ENCODE measurements at places on chromosomes 7 and 10. TPM values are rescaled to one million over a fixed set of nuclear protein-coding genes. Genes with fewer than 3 reads are reported as not detected.

OR9A2 gene
- not detected for total RNA-seq

BMPER gene
- 2.7 TPM for total RNA-seq

NPFFR1 gene
- total RNA-seq = not detected

CPN1 gene
- total RNA-seq = not detected

TYW1B gene
- total RNA-seq = 1.3 TPM

STAMBPL1 gene
- 1.2 TPM for total RNA-seq

LIPN gene
- not detected for total RNA-seq

PNLIPRP1 gene
- total RNA-seq = not detected

KLF14 gene
- total RNA-seq = not detected

CDK13 gene
- total RNA-seq = 68.1 TPM

STK31 gene
- 0.05 TPM for total RNA-seq

AOAH gene
- total RNA-seq = 0.64 TPM

CUBN gene
- total RNA-seq = 2.1 TPM

CDK14 gene
- total RNA-seq = 3.9 TPM

PHKG1 gene
- 0.10 TPM for total RNA-seq

SHTN1 gene
- total RNA-seq = 10.2 TPM

PFKFB3 gene
- total RNA-seq = 49.9 TPM

NCF1 gene
- not detected for total RNA-seq

MET gene
- 24.2 TPM for total RNA-seq

GPNMB gene
- 3.3 TPM for total RNA-seq

ACHE gene
- 2.0 TPM for total RNA-seq

LIPF gene
- total RNA-seq = 0.18 TPM

IKZF1 gene
- total RNA-seq = not detected

PSTK gene
- 5.0 TPM for total RNA-seq

COL17A1 gene
- total RNA-seq = 0.06 TPM

PRPS1L1 gene
- not detected for total RNA-seq

CCL24 gene
- total RNA-seq = not detected

TSPAN12 gene
- 17.6 TPM for total RNA-seq

ENTPD1 gene
- 30.3 TPM for total RNA-seq

FZD8 gene
- total RNA-seq = 42.3 TPM

RRP12 gene
- total RNA-seq = 33.0 TPM

GIMAP2 gene
- 31.6 TPM for total RNA-seq

SYT15 gene
- total RNA-seq = not detected

ANKRD30A gene
- total RNA-seq = not detected

INSYN2A gene
- 0.53 TPM for total RNA-seq

FXYD4 gene
- total RNA-seq = not detected

AFAP1L2 gene
- total RNA-seq = 3.4 TPM

CRYGN gene
- not detected for total RNA-seq

AS3MT gene
- 0.58 TPM for total RNA-seq

C10orf105 gene
- not detected for total RNA-seq

ZNF655 gene
- total RNA-seq = 11.3 TPM

PON1 gene
- total RNA-seq = not detected

FAM25C gene
- not detected for total RNA-seq

HTRA1 gene
- 210 TPM for total RNA-seq

NET1 gene
- total RNA-seq = 48.1 TPM

CUX1 gene
- total RNA-seq = 62.0 TPM

AKR1D1 gene
- not detected for total RNA-seq

AGMO gene
- total RNA-seq = not detected

TMEM60 gene
- 15.2 TPM for total RNA-seq

LGI1 gene
- total RNA-seq = not detected

PDGFA gene
- 44.5 TPM for total RNA-seq

CPA2 gene
- total RNA-seq = not detected
